Activated CD4-positive, alpha-beta T cell treated with anti-CD3 and anti-CD28 coated beads, Interleukin-2, amount 10 ng/mL, durations not matched to agents 7 days and 5 days (primary cell): ENCODE measurements at places on chromosomes 7 and 10. TPM values are rescaled to one million over a fixed set of nuclear protein-coding genes. Genes with fewer than 3 reads are reported as not detected.

OPN1SW gene
- total RNA-seq = not detected

FGFR2 gene
- total RNA-seq = not detected

ZNF655 gene
- 92.7 TPM for total RNA-seq

STOX1 gene
- total RNA-seq = 1.1 TPM

TCERG1L gene
- not detected for total RNA-seq

LRIT1 gene
- not detected for total RNA-seq

TMEM213 gene
- not detected for total RNA-seq

NAT16 gene
- not detected for total RNA-seq
